NCI-H2227 treated with DMSO at 0.1 percent for 48 hours (cell line): ENCODE measurements at places on chromosomes 11 and 22.

GRCh38 chr11:14908214-14908880 lies 16.3 kb upstream of the CYP2R1 start:
- DNase-seq = peak; percentile 48

DNA sequence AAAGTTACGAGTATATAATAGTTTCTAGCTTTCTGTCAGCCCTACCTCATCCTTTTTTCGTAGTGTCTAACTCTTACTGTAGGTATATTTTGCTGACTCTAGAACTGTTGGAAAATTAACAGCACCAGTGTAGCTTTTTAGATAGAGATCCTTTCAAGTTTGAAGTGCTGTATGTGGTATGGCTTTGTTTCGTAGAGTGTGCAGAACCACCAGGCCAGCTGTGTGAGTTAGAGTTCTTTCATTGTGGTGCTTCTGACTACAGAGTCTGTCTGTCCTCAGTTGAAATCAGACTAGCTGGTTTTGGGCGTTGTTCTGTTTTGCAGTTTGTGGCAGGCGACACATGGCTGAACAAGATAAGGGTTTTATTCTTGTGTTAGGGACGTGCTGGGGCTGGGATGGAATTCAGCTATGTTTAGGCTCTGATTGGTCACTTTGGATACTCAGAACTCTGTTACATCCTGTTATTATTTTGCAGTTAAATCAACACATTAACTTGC lies 3.2 kb downstream of the ARHGEF12 start:
- DNase-seq = no peak

DNA sequence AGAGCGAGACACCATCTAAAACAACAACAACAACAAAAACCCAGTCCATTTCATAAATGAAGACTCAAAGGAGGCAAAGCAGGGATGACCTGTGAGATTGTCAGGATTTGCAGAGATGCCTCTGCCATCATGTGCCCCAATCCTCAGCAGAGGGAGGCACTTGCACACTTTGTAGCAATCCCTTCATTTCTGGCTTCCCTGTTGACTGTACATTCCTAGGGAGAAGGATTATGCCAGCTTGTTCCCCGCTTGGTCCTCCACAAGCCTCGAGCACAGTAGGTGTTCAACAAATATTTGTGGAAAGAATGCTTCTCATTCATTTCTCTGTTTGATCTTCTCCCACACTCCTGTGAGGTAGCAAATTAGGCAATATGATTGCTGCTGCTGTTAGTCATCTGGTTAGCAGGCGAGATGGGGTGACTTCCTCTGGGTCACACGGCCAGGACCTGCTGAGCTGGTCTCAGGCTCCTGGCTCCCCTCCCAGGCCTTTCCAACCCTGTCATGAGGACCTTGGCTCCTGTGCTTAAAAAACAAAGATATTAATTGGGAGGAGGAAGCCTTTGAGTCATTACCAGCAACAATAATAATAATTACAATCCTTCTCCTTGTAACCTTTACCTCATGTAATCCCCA lies 34.1 kb downstream of the LIF start:
- no peak for DNase-seq

GRCh38 chr11:77375107-77375506 lies 73.6 kb upstream of the GDPD4 start:
- DNase-seq = no peak

DNA sequence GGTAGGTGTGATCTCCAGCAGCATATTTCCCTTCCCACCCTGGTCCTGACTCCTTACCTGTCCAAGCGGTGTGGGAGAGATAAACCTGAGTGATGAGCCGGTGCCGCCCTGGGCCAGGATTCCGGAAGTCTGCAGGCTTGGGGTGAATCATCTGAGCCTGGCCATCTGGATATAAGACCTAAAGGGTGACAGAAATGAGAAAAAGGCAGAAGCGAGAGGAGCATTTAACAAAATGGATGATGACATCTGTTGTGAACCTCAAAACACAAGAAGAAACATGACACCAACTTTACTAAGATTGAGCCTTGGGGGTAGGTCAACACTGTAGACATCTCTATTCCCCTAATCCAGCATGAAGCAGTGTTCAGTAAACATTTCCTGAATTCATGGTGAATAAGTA lies 62.8 kb downstream of the AAMDC start:
- DNase-seq = no peak

DNA sequence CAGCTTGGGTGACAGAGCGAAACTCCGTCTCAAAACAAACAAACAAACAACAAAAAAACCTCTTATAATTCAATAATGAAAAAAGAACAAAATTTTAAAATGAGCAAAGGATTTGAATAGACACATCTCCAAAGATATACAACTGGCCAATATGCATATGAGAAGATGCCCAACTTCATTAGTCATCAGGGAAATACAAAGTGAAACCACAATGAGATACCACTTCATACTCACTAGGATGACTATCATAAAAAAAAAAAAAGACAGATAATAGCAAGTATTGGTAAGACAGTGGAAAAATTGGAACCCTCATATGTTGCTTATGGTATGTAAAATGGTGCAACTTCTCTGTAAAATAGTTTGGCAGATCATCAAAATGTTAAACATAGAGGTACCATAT lies 28.7 kb upstream of the BARX2 start:
- DNase-seq = no peak

- DNase-seq = no peak
These were observed 13.0 kb upstream of the UBASH3B start for GRCh38 chr11:122642472-122642922.

GRCh38 chr11:114065094-114065493 lies 5.6 kb downstream of the ZBTB16 start:
- DNase-seq = no peak

DNA sequence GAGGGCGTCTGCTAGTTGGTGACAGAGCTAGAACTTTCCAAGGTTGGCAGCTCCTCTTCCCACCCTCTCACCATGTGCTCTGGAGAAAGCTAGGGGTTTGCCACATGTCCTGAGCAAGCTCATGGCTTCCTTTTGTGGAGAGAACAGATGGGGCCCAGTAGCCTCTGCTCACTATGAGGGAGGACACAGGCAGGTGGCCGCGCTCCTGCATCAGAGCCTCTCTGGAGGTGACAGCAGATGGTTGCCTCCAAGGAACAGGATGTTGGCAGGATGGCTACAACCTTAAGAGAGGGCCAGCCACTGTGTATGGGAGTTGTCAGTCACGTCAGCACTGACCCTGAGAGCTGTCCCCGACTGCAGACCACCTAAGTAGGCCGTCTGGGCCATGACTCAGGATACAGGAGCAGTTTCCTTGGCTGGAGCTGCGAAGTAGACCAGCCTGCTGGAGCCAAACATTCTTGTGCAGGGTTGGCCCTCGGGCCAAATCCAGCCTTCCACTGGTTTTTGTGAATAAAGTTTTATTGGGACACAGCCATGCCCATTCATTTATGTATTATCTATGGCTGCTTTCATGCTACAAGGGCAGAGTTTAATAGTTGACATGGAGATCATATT lies 28.0 kb downstream of the SGSM1 start:
- no peak for DNase-seq

DNA sequence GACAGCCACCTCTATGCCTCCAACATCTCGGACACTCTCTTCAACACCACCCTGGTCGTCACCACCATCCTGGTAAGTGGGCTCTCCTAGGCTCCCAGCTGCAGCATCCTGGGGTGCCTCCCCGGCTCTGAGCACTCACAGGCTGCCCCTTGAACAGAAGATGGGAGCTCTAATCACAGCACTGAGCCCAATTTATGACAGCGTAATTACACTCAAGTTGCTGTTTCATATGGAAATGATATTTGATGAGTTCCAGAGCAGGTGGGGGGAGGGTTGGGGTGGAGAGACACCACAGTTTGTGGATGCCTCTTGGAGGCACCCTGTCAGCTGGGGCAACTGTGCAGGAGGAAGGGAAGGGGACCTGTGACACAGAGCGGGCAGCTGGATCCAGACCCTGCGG lies 125.3 kb upstream of the TBCEL start:
- DNase-seq = no peak

DNA sequence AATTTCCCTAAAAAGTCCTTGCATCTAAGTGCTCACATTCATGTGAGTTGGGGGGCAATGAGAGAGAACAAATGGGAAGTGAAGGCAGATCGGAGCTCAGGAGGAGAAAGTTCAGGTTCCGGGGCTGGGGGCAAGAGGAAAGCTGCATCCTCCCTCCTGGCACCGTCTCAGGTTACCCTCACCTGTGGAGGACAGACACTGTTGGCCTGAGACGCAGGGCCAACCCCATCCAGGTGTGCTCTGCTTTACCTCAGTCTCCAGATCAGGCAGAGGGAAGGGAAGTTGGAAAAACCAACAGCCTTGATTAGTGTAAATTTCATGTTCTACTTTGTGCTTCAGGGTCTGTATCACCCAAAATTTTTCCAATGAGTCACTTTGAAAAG lies 146.9 kb downstream of the TRIM29 start:
- no peak for DNase-seq

GRCh38 chr11:2136209-2136951 lies 2.8 kb downstream of the IGF2 start:
- no peak for DNase-seq

GRCh38 chr11:125282596-125282914 lies 118.0 kb downstream of the PKNOX2 start:
- no peak for DNase-seq

GRCh38 chr11:127996825-127997224 lies 590.5 kb downstream of the ETS1 start:
- no peak for DNase-seq

DNA sequence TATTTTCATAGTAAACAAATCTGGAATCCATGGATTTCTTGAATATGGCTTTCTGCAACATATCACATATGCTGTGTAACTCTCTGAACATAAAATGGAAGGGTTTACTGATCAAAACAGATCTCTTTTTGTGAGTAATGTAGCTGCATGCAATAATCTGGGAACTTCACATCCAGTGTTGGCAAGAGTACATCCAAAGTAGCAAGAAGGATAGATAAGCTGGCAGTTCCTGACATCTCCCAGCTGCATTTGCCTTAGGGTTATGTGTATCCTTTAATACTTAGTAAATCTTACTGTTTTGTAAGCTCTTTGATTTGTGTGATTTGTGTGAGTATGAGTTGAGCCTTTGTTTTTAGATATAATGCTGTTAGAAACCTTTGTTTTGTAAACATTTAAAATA lies 280.4 kb upstream of the CNTN5 start:
- no peak for DNase-seq

GRCh38 chr22:41347066-41347859 lies 34.5 kb upstream of the TEF start:
- no peak for DNase-seq

GRCh38 chr11:68160100-68160695 lies 39.0 kb upstream of the CHKA start:
- no peak for DNase-seq

DNA sequence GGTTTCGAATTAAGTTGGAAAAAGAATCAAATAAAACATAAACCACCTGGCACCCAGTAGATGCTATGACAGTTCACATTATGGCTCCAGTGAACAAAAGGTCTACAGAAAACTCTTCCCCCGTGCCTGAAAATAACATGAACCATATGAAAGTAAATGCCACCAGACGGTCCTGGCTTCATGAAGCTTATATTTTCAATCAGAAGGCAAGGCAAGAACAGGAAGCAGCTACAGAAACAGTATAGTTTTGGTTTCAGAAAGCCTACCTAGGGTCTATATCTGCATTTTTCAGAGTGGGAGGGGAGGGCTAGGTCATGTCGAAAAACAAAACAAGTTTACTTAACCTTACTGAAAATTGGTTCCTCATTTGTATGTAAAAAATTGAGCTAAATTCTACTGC lies 9.8 kb downstream of the RAB30 start:
- no peak for DNase-seq

- DNase-seq = no peak
These were observed 1315.8 kb downstream of the BRD1 start for GRCh38 chr22:48511781-48512327.

- peak; percentile 11 for DNase-seq
These were observed 14.7 kb upstream of the ST14 start for GRCh38 chr11:130144861-130145281.

- no peak for DNase-seq
These were observed 665 bp downstream of the CCS start for GRCh38 chr11:66593650-66594049.

DNA sequence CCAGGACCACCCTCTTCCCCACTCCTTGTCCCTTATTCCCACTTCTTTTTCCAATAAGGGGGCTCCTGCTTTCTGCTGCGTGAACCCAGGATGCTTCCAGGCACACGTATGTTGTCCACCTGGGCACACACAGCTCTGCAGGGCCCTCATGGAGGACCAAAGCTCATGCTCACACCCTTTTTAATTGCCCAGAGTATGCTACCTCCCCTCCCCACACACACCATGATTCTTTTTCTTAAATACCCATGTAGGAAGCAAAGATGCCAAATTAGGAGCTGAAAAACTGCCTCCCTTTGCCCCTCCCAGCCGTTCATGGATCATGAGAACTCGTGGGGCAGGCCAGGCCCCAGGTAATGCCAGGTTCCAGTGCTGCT lies 5.1 kb downstream of the NECTIN1 start:
- no peak for DNase-seq

DNA sequence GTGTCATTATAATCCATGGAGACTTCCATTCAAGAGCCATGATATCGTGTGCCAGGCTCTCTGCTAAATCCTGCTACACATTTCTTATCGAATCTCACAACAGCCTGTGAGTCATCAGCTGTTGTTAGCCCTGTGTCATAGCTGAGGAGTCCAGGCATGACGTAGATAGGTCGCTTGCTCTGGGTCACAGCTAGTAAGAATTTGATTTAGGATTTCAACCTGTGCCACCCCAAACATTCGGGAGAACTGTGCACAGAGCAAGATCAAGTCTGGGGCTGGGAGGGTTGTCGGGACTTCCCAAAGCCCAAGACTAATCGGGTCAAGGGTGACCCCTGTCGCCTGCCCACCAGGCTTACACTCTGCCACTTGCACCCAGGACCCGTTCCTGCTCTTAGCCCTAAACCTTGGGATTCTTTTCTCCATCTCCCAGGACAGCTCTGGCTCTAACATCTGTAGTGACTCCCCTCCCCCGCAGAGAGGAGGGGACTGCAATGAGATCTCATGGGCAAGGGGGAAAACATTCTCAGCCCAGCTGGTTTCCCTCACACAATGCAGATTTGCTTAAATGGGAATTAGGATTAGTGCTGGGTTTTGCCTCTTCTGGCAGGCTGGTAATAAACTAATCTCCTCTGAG lies 34.3 kb downstream of the TSPAN18 start:
- DNase-seq = no peak

DNA sequence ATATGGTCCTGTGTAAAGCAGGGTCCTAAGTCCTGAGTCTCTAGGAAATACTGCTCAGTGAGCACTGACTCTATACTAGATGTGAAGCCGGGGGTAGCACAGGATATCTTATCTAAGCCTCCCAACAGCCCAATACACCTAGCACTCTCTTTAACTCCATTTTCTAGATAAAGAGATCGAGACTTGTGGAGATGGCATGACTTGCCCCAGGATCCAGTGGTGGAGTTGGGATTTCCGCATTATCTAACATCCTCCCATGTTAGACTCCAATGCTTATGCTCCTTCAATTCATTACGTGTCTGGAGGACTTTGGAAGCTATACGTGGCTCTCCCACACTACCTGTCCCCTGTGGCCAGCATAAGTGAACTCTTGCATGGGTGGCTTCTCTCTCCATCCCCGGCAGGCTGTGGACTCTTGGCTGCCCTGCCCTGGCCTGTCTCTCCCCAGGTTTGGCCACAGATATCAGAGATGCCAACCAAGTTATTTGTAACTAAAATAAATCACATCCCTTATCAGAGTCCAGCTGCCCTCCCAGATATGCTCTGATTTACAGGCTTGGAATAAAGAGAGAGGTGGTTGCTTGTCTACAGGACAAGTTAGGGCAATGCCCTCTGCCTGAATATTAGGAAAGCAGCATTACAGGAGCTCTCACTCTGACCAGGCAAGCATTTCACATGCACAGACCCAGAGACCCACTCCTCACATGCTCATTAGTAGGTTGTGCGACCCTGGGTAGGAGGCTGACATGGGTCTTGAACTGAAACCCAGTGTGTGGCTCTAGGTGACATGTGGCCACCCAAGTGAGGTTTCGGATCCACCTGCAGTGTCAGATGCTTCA lies 4.5 kb downstream of the CD44 start:
- DNase-seq = no peak
